GM10248 (cell line): ENCODE measurements at places on chromosomes 2 and 18.

GRCh38 chr18:58947136-58947732 lies 82.6 kb downstream of the ZNF532 start:
- no peak for DNase-seq

DNA sequence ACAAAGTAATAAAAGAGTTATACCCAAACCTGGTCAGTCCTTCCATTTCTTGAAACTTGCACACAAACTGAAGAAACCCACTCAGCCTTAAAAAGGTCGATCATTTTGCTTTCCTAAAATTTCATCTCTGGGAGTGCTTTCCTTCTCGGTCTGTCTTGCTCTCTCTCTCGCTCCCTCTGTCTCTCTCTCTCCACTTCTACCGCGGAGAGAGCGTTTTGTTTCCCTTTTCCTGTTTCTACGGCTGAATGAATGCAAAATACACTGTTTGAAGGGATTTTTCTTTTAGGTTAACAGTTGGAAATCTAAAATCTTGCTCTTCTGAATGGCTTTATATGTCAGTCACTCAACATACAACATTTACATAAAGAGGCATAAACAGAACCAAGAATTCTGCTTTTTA lies 424.2 kb downstream of the TGIF1 start:
- no peak for DNase-seq

GRCh38 chr2:28311660-28312249 lies 80.9 kb upstream of the FOSL2 start:
- no peak for DNase-seq

DNA sequence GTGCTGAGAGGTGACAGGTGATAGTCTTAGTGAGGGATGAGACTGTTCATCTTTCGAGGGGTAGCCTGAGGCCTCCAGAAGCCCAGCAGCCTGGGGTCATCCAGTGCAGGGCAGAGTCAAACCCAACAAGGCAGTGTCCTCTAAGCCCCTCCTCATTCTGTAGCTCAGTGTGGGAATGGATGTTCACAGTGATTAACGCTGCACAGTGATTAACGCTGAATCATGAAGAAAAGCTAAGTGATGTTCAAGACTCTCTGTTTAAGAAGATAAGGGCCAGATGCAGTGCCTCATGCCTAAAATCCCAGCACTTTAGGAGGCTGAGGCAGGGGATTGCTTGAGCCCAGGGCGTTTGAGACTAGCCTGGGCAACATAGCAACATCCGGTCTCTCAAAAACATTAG lies 56.3 kb upstream of the LAPTM4A start:
- DNase-seq = no peak

DNA sequence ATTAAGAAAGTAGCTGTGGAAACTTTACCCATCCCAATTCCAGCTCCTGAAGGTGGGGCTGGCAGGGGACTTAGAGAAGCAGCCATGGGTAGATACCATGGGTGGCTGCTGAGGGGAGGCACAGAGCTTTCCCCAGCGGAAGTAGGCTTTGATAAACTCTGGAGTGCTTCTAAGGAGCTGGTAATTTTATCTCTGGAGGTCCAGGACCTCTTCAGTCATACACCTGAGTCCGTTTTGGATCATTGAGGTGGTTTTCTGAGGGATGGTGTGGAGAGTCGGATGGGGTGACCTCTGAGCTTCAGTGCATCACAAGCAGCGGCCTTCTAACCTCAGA lies 36.7 kb upstream of the BMP10 start:
- no peak for DNase-seq

GRCh38 chr18:49858309-49859020 lies 45.1 kb upstream of the ACAA2 start:
- DNase-seq = peak; percentile 73

GRCh38 chr2:143907801-143908200 lies 612.1 kb downstream of the ZEB2 start:
- DNase-seq = no peak

- no peak for DNase-seq
These were observed 30.5 kb downstream of the GALNT14 start for GRCh38 chr2:31107591-31108300.

- DNase-seq = no peak
These were observed 23.2 kb downstream of the FAM124B start for GRCh38 chr2:224378701-224379097.

DNA sequence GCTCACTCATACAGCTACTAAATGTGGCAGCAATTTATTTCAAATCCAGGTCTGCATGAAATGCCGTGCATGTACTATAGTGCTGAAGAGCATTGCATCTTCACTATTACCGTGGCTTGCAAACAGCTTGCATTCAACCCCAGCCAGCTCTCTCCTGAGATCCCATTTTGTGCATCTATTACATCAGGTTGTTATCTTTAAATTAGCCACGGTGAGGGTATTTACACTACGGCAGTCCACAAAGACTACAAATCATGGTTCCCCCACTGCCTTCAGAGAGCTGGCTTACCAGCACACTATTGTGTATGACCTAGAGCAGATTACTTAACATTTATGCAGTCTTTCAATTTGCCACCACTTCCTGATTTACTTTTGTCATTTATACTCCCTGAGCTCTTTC lies 621.3 kb upstream of the LRATD1 start:
- no peak for DNase-seq

DNA sequence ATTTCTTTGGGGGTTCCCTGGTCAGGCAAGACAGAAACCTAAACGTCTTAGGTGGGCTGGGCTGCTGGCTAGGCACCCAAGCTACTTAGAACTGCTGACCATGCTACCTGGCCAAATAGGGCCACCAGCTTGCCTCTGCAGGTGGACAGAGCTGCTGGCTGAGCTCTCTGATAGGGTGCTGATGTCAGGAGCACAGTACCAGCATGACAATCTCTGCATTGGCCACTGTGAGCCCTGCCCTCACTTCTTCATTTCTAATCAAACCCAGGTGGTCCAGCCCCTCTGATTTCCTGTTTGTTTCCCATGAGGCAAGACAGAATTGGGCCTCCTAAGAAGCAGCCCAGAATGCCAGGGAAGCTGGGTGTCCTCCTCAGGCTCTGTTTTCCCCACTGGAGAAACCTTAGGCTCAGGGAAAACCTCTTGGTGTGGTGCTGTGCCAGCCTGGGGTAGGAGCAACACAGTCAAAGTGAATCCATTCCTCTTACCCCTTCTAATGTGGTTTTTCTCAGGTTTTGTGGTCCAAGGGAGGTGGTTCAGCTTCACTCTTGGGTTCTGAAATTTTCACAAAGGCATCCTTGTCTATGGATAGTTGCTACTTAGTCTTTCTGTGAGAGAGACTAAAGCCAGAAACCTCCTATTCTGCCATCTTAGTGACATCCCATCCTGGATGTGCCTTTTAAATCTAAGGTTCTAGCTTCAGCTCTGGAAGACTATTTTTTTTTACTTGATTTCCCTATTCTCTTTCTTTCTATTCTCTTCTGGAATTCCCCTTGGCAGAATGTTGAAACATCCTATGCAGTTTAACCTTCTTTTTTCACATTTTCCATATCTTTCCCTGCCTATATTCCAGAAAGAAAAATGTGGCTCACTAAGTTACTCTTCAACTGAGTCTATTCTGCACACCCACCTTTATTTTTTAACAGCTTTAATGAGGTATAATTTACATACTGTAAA lies 15.2 kb downstream of the SP100 start:
- no peak for DNase-seq

DNA sequence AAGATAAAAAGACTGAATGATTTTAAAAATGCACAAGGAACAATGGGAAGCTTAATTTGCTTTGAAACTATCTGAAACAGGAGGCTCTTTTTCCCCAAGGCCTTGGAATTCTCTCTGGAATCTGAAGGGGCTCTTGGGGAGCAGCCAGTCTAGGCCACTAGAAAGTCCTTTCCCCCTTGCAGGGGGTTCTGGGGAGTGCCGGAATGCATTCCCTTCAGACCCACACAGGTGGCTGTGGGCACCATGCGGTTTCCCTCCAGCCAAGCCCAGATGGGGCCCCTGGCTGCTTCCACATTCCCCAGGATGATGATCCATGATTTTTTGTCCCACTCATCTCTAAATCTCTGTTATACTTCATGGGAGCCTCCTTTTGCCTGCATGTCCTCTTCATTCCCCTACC lies 10.7 kb downstream of the GPR45 start:
- no peak for DNase-seq

GRCh38 chr2:241052677-241053360 lies 49.3 kb downstream of the MTERF4 start:
- DNase-seq = no peak

- no peak for DNase-seq
These were observed 77.4 kb downstream of the ACTR3 start for GRCh38 chr2:113967272-113967671.

GRCh38 chr2:74101574-74102300 lies 46.0 kb downstream of the BOLA3 start:
- DNase-seq = no peak

DNA sequence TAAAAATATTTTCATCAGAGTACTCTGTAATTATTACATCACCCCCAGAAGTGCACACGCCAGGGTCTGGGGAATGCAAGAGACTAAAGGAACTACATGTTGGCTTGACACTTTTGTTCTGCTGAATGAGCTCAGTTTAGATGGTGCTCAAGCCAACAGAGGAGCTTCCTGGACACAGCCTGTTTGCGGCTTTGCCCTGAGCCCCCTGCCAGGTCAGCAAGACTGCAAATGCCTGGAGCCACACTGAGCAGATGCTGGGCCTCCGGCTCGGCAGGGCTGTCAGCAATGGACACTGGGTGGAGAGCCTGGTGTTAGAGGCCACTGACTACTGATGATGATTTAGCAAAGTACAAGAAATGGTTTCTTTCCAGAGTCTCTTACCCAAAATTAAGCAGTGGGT lies 31.9 kb downstream of the PTPN18 start:
- no peak for DNase-seq

GRCh38 chr2:215479121-215479520 lies 43.3 kb upstream of the FN1 start:
- DNase-seq = no peak

DNA sequence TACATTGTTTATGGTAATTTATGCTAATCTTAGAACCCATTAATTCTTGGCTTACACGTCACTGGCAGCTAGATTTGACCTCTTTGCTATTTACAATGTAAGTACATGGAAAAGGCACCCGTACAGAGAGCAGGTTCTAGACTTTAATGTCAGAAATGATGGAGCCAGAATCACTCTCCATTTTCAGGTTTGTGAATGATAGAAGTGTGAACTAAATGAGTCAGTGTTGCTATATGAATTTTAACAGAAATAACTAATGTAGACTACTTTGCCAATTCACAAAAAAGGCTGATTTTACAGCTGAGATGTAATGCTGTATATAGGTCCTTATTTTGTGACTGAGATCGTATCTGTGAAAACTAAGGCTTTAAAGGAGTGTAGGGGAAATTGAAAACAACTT lies 214.6 kb downstream of the LDLRAD4 start:
- no peak for DNase-seq

DNA sequence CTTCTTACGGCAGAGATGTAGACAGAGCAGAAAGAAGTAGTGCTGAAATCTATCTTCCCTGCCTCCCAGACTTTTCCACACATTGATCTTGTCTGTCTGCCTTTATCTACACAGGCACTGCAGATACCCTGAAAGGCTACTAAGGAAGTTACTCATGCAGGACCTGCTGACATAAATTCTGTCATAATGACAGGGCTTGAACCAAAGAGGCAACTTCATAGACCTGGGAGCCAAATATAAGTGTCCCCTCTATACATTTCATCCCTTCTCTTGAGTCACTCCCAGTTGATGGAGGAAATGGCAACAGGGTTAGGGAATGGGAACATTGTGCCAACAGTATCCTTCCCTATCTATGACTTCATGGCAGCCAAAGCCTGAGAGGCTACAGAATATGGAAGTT lies 157.5 kb downstream of the TNS1 start:
- DNase-seq = no peak

- DNase-seq = no peak
These were observed 558.0 kb downstream of the STK39 start for GRCh38 chr2:167689444-167689843.

DNA sequence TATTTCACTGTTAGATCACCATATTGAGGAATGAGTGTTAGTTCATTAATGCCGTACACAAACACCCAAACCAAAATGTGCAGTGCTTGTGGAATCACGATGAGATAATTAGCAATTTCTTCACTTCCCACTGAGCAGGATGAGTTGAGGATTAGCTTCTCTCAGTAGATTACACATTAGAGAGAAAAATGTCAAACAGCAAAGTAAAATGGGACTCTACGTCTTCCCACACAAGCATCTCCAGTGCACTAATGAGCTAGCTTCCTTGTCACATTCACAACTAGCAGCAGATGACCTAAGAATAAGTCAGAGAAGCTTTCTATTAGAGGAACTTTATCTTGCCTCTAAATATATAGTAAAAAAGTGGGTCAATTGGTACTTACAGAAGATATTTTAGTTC lies 926.9 kb downstream of the TSN start:
- DNase-seq = no peak

DNA sequence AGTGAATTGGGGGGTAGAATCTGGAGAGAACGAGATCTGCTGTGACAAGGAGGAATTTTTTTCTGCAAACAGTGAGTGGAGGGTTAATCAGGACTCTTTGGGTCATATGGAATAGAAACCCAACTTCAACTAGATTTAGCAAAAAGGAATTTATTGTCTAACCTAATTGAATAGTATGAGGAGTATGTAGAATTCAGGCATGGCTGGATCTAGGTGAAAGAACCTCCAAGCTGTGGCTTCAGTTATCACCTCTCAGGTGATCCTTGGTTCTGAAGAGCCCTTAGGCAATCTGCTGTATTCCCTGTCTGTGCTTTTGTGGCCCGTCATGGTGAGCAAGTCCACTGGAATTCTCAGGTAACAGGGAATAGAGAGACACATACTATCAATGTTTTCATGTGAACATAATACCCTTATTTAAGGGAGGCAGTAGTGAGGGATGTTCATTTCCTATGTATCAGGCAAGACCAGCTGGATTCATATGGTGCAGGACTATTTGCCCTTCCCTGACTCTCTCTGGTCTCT lies 164.7 kb downstream of the ALPK2 start:
- no peak for DNase-seq

GRCh38 chr2:105103481-105103880 lies 65.6 kb downstream of the MRPS9 start:
- no peak for DNase-seq

GRCh38 chr2:144894612-144895599 lies 375.0 kb upstream of the ZEB2 start:
- no peak for DNase-seq

DNA sequence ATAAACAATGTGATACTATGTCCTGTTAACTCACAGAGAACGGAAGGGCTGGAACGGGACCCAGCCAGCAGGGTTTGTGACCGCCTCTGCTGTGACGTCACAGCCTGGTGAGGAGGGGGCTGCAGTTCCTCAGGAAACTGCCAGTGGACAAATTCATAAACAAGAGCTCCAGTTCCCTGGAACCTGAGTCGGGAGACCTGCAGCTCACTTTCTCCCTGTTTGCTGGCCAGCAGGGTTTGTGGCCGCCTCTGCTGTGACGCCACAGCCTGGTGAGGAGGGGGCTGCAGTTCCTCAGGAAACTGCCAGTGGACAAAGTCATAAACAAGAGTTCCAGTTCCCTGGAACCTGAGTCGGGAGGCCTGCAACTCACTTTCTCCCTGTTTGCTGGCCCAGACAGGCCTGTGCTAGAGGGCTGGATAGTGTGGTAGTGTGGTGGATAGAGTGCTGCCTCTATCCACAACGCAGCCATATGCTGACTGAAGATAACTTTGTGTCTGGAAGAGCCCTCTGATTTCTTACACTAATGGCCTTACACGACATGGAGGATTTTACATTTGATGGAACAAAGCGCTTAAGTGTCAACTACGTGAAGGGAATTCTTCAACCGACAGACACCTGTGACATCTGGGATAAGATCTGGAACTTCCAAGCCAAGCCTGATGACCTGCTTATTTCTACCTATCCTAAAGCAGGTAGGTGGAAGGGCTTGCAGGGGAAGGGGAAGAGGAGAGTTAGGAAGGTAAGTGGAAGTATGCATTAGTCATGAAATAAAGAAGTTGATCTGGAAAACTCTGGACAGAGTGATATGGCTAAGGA lies at the start of gene SULT1C4:
Gene SULT1C4, plus strand, starts transcription at position 140 of the 816 bp plus-strand sequence. Its CDS starts 384 bp downstream, at position 524.
- no peak for DNase-seq
